ENCODE measurements at places on chromosomes 7 and 10. TPM values are rescaled to one million over a fixed set of nuclear protein-coding genes. Genes with fewer than 3 reads are reported as not detected.

Gene KAZALD1
- 0.57 TPM for total RNA-seq

Gene CDNF
- total RNA-seq, result 0.93 TPM

Gene TSPAN12
- total RNA-seq, result not detected

Gene ITPRID1
- total RNA-seq, result not detected

Measured in activated T-helper 1 cell treated with anti-CD3 and anti-CD28 coated beads, Interleukin-12 subunit alpha, Interleukin-12 subunit beta, Interleukin-2, Interleukin-4 antibody, amounts not matched to agents 30 ng/mL and 10 ng/mL and 1 ng/mL, durations not matched to agents 14 hours and 24 hours and 36 hours (primary cell).